ENCODE measurements at places on chromosomes 2 and 18.

- DNase-seq, result no peak
- no peaks in the 10 kb centered on the region for H3K4me1 ChIP-seq
- H3K27me3 ChIP-seq, result no peaks in the 10 kb centered on the region
- H3K27ac ChIP-seq, result no peak overlapping the region
- no peaks in the 10 kb centered on the region for H3K36me3 ChIP-seq
These were observed 66.4 kb downstream of the OSR1 start for GRCh38 chr2:19292007-19292406.

DNA sequence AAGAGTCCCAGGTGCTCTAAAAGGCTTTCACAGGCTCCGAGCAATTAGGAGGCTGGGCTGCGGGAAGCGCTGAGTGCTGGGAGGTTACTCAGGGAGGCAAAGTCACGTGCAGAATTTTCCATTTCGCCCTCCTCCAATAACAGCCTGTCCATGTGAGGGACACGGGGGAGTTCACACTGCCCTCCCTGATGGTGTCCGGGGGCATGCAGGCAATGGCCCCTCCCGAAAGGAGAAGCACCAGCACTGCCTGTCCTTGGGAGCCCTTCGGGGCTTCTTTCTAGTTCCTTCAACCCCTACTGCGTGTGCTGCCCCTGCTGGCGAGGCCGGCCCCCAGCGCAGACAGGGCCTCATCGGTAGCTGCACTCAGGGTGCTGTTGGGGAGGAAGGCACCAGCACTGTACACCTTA is 63.1 kb upstream of the HPCAL1 start:
- no peak for DNase-seq
- H3K27ac ChIP-seq, result no peak overlapping the region
- no peak overlapping the region for H3K4me3 ChIP-seq
- H3K36me3 ChIP-seq, result no peaks in the 10 kb centered on the region
- H3K27me3 ChIP-seq, result no peaks in the 10 kb centered on the region
- H3K4me1 ChIP-seq, result peaks cover 3% of the 10 kb centered on the region

DNA sequence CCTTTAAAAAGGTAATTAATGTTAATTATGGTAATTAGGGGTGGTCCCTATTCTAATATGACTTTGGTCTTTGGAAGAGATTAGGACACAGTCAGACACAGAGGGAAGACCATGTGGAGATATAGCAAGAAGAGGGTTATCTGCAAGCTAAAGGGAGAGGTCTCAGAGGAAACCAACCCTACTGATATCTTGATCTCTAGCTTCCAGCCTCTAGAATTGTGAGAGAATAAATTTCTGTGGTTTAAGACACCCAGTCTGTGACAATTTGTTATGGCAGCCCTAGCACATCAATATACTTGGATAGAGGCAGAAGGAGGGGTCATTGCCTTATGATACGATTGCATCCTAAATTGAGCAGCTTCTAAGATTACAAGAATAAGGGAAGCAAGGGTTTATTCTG is 21.3 kb upstream of the NT5C1B start:
- no peaks in the 10 kb centered on the region for H3K27me3 ChIP-seq
- no peak overlapping the region for H3K4me3 ChIP-seq
- H3K36me3 ChIP-seq, result no peaks in the 10 kb centered on the region
- no peaks in the 10 kb centered on the region for H3K4me1 ChIP-seq
- no peak for DNase-seq
- H3K27ac ChIP-seq, result no peak overlapping the region

GRCh38 chr2:45643543-45644542 is 7.6 kb upstream of the PRKCE start:
- peaks cover 2% of the 10 kb centered on the region for H3K4me1 ChIP-seq
- H3K27me3 ChIP-seq, result no peaks in the 10 kb centered on the region
- DNase-seq, result no peak
- peak overlapping the region; percentile 55 for H3K27ac ChIP-seq
- peak overlapping the region; percentile 43 for H3K4me3 ChIP-seq

- no peaks in the 10 kb centered on the region for H3K36me3 ChIP-seq
- no peak overlapping the region for H3K27ac ChIP-seq
These were observed 10.5 kb upstream of the EPAS1 start for GRCh38 chr2:46286715-46287114.

DNA sequence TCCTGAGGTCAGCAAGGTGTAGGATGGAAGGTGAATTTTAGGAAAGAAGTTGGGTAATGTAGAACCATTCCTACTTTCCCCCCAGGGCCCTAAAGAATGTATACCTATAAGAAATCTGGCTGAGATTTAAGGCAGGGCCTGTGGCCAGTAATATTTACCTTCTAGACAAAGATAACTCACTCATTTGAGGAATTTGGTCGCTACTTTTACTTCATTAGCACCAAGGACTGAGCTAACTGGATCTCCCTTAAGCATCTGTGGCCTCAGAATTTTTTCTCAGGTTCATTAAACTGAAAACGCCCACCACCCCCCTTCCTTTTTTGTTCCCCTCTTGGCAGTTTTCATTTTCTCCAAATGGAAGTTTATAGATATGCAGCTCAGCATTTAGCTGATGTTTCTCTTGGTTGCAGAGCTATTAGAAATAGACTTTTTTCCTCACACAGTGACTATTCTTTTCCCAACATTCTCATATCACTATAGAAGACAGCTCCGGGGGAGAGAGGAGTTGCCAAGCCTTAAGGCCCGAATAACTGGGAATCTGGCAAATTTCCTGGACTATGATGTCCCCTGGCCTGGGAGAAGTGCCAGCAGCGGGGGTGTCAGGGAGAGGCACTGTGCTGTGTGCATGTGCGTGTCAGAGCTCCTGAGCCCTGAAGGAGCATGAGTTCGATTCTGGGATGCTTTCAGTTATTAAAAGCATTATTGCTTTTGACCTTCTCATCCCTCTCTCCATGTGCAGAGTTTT is 310.9 kb downstream of the PRKCE start:
- no peaks in the 10 kb centered on the region for H3K27me3 ChIP-seq
- H3K27ac ChIP-seq, result peak overlapping the region; percentile 47
- no peaks in the 10 kb centered on the region for H3K36me3 ChIP-seq
- H3K4me1 ChIP-seq, result peaks cover 43% of the 10 kb centered on the region
- no peak overlapping the region for H3K4me3 ChIP-seq

DNA sequence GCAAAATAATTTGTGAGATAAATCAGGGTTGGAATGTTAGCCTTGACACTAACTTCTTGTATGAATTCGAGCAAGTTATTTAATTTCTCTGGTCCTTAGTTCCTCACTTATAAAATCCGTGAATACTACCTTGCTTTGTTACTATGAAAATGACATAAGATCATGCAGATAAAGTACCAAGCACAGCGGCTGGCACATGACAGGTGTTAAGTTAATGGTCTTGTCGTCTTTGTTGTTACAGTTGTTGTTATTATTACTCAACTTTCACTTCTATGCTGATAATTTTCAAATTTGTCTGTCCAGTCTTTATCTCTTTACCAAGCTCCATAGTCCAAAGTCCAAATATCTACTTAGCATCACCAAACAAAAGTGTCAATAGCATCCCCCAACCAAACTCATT is 482.1 kb downstream of the ARHGAP15 start:
- no peaks in the 10 kb centered on the region for H3K36me3 ChIP-seq
- no peak for DNase-seq
- no peaks in the 10 kb centered on the region for H3K27me3 ChIP-seq
- no peak overlapping the region for H3K4me3 ChIP-seq

DNA sequence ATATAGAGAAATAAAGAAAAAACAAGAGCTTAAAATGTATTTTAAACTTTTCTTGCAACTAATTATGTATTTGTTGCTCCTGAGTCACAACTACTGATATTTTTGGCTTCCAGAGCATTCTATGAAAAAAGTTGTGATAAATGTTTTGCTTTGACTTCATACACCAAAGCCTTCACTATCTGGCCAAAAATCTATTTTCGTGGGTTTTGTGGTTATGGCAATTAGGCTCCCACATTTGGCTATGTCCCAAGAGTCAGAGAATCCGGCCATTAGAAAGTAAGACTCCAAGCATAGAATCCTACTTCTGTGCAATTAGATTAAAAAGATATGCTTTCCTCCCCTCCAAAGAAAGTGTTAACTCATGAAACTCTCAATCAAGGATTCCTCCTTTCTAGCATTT is 1456.1 kb upstream of the ACVR2A start:
- H3K4me1 ChIP-seq, result no peaks in the 10 kb centered on the region
- H3K4me3 ChIP-seq, result no peak overlapping the region
- H3K27ac ChIP-seq, result no peak overlapping the region
- DNase-seq, result no peak
- H3K27me3 ChIP-seq, result no peaks in the 10 kb centered on the region

GRCh38 chr2:237979331-237979730 is 12.5 kb downstream of the UBE2F start:
- H3K36me3 ChIP-seq, result no peaks in the 10 kb centered on the region
- H3K4me1 ChIP-seq, result peaks cover 26% of the 10 kb centered on the region
- no peak overlapping the region for H3K27ac ChIP-seq
- H3K27me3 ChIP-seq, result no peaks in the 10 kb centered on the region

- H3K27me3 ChIP-seq, result no peaks in the 10 kb centered on the region
- no peak overlapping the region for H3K27ac ChIP-seq
- DNase-seq, result no peak
- H3K36me3 ChIP-seq, result no peaks in the 10 kb centered on the region
- H3K4me1 ChIP-seq, result no peaks in the 10 kb centered on the region
These were observed 128.9 kb upstream of the NOSTRIN start for GRCh38 chr2:168673265-168674189.

DNA sequence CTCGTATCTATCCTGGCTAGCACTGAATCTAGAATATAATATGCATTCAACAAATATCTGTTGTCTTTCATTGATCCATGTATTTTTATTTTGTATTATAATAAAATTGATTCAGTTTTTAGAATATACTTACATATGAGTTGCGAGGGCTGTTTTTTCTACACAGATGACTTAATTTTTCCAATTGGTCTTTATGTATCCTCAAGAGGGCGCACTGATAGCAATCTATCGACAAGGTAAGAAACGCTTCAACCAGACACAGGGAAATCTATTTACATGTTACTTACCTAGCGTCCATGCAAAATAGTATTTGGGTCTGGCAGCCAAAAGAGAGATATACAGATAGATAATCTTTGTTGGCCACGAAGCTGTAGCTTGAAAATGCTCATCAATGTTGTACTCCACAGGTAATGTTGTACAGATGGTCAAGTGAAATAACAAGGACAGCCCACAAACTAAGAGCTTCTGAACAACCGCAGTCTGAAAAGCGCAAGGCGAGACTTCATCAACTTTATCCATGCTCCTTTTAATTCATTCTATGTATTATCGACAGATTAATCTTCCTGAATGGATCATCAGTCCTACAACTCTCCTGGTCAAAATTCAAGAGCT is 35.5 kb upstream of the KIDINS220 start:
- H3K27me3 ChIP-seq, result no peaks in the 10 kb centered on the region
- no peak overlapping the region for H3K4me3 ChIP-seq
- no peaks in the 10 kb centered on the region for H3K36me3 ChIP-seq
- no peak for DNase-seq
- no peaks in the 10 kb centered on the region for H3K4me1 ChIP-seq

DNA sequence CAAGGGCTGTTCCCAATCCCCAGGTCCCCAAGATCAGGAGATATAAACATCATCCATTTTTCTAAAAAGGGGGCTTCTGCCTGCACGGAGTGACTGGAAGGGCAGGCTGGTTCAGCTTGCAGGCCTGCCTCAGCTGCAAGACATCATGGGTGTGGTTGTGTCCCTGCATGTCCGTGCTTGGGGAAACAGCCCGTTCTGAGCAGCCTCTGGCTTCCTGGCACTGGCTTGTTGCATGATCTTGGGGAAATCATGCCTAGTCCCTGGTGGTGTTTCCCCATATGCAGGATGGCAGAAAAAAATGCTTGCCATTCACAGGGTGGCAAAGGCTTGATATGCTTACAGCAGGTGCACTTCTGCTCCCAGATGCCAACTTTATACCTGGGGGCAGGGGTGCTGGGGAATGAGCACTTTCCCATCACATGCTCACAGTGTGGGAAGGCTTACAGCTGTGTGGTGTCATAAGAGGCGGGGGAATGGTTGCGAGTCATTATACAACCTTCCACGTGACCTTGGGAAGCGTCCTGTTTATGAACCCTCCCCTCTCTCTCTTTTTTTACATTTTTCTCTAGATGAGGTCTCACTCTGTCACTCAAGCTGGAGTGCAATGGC is 7.2 kb downstream of the PCARE start:
- H3K27ac ChIP-seq, result no peak overlapping the region
- no peaks in the 10 kb centered on the region for H3K36me3 ChIP-seq
- H3K27me3 ChIP-seq, result no peaks in the 10 kb centered on the region

DNA sequence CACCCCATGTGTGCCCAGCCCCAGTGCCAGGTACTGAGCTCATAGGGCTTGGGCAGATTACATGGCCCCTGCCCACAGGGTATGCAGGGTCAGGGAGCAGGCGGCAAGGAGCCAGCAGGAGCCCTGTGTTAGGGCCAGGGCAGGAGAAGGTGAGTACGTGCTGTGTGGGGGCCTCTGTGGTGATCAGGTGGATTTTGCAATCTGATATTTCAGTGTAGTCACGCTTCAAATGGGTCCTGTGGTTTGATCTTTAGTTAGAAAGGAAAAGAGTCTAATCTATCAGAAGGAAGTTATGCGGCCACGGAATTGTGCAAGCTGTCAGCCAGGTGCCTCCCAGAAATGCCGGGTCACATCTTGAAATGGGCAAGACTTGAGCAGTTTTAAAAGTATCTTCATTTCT is 13.9 kb downstream of the UBE2F start:
- peaks cover 26% of the 10 kb centered on the region for H3K4me1 ChIP-seq
- no peak overlapping the region for H3K27ac ChIP-seq
- H3K36me3 ChIP-seq, result peaks cover 2% of the 10 kb centered on the region
- H3K4me3 ChIP-seq, result no peak overlapping the region
- no peaks in the 10 kb centered on the region for H3K27me3 ChIP-seq

DNA sequence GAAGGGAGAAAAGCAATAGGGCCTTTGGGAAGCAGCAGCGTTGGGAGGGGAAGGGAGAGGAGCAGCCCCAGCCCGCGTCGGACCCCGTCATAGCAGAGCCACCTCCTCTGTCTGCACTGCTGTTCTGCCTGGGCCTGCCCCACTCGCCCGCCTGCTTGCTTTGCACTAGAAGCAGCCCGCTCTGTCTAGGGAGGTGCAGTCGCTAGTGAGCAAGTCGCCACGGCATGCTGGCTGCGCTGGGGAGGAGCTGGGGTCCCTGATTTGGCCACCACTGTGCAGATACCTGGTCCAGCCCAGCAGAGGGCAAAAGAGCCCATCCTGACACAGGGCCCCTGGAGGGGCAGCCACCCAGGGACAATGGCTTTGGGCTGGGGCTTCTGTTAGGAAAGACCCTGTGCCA is 8.0 kb upstream of the TMEM214 start:
- H3K27ac ChIP-seq, result no peak overlapping the region
- H3K36me3 ChIP-seq, result peaks cover 10% of the 10 kb centered on the region
- H3K4me1 ChIP-seq, result peaks cover 17% of the 10 kb centered on the region

Data from vagina (tissue), 2 donors.